ENCODE measurements at places on chromosomes 6 and 20. TPM values are rescaled to one million over a fixed set of nuclear protein-coding genes. Genes with fewer than 3 reads are reported as not detected.

Gene TAAR8
- not detected for total RNA-seq

Gene BTNL2
- total RNA-seq, result not detected

Gene JAG1
- total RNA-seq, result 20.9 TPM

Gene COL9A3
- 0.98 TPM for total RNA-seq

Gene TREML2
- not detected for total RNA-seq

Gene F13A1
- total RNA-seq, result not detected

Gene LGSN
- not detected for total RNA-seq

Gene NHSL1
- total RNA-seq, result 19.1 TPM
